ENCODE measurements at places on chromosomes 1 and 21. TPM values are rescaled to one million over a fixed set of nuclear protein-coding genes. Genes with fewer than 3 reads are reported as not detected.
A peak's percentile ranks its signal among the peaks of the same experiment; 100 is the strongest.

DNA sequence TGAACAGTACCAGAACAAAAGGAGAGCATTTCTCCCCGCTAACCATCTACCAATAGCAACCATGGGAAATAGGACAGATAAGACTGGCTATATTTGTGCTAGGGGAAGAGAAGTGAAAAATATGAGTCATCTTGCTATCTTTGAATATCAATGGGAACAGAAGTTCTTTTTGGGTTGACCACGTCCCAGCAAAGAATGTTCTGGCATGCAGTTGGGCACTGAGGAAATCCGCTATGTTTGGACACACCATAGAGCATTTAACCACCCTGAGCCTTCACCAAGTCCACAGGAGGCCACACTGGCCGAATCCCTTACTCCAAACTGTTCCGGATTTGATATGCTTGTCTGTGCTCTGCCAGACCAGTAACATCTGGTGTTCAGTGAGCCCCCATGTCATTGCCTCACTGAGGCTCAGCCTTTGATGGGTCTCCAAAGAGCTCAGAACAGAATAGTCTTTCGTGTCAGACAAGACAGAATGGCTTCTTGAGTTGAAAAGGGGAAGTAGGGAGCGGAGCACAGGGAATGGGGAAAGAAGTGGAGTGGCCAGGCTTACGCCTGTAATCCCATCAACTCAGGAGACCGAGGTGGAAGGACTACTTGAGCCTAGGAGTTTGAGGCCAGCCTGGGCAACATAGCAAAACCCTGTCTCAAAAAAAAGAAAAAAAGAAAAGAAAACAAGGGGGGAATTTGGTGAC is 81.4 kb downstream of the SMYD2 start:
- no peak overlapping the region for H3K27ac ChIP-seq
- H3K27me3 ChIP-seq, result no peaks in the 10 kb centered on the region
- H3K4me1 ChIP-seq, result no peaks in the 10 kb centered on the region
- no peaks in the 10 kb centered on the region for H3K36me3 ChIP-seq
- DNase-seq, result no peak

GRCh38 chr1:155051777-155052398 is 772 bp downstream of the ADAM15 start:
- H3K27me3 ChIP-seq, result no peaks in the 10 kb centered on the region
- peak overlapping the region; percentile 52 for H3K4me3 ChIP-seq
- H3K36me3 ChIP-seq, result no peaks in the 10 kb centered on the region
- DNase-seq, result peak; percentile 73
- H3K27ac ChIP-seq, result peak overlapping the region; percentile 61

Gene ALG14
- 3.2 TPM for total RNA-seq

Gene DNASE2B
- total RNA-seq, result not detected

Gene KRTAP24-1
- not detected for total RNA-seq

DNA sequence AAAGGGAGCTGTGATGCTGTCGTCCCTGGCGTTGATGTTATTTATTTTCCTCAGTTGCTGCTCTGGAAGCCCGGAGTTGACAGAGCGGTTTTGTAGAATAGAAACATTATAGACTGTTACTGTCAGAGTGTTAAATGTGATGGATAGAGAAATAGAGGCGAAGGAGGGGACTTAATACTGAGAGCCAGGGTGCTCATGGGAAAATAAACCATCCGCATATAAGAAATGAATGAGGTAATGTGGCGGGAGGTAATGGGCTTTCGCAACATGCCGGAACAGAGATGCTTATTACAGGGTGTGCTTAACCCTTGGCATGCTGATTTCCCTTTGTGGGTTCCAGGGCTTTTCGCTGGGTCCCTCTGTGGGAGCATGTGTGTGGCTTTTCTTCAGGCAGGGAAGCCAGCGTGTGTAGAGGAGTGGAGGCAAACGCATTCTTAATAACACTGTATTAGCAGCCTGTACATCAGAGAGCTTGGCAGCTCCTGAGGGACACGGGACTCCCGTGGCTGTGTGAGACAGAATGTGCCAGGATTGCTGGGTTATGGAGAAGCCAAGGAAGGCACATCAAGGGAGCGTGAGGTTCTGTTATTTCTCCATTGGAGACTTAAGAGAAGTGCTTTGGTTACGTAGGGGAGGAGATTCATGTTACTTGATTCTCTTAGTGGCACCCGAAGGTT is 141.0 kb downstream of the PBX1 start:
- H3K4me1 ChIP-seq, result no peaks in the 10 kb centered on the region
- H3K27me3 ChIP-seq, result no peaks in the 10 kb centered on the region
- no peaks in the 10 kb centered on the region for H3K36me3 ChIP-seq
- no peak overlapping the region for H3K27ac ChIP-seq

DNA sequence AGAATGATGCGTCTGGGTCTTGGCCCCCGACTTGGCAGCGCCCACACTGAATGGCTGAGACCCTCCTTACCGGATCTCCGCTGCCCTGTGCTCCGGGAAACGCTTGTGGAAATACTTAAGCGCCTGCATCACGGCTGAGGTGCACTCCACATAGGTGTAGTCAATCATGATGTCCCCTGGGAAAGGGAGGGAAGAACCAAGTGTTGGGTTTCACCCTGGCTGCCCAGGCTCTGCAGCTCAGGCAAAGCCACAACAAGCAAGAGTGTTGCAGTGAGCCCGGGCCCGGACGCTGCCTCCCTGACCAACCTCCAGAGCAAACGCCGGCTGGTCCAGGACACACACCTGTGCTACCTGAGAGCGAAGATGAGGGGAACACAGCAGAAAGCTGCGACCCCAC is 21.5 kb upstream of the SPATC1L start:
- H3K4me3 ChIP-seq, result no peak overlapping the region
- DNase-seq, result no peak
- no peaks in the 10 kb centered on the region for H3K27me3 ChIP-seq

Gene PPM1J
- total RNA-seq, result not detected

Gene PYGO2
- 80.2 TPM for total RNA-seq

DNA sequence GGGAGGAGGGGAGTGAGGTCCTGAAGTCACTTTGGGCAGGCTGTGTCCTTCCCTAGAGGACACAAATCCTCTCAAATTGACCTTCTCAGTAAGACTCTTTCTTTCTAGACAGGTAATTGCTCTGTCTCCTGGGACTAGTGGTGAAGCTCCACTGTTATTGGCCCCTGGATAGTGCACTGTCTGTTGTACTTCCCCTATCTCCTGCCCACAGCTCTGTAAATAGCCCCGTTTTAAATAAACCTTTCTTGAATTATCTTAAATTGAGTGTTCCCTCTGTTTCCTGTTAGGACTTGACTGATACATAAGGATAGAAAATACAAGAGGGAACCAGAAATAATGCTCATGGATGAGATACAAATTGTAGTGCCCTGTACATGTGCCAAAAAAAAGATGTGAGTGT is 229.5 kb upstream of the USP24 start:
- no peak overlapping the region for H3K27ac ChIP-seq
- no peak overlapping the region for H3K4me3 ChIP-seq
- no peaks in the 10 kb centered on the region for H3K27me3 ChIP-seq
- H3K36me3 ChIP-seq, result no peaks in the 10 kb centered on the region
- no peaks in the 10 kb centered on the region for H3K4me1 ChIP-seq

DNA sequence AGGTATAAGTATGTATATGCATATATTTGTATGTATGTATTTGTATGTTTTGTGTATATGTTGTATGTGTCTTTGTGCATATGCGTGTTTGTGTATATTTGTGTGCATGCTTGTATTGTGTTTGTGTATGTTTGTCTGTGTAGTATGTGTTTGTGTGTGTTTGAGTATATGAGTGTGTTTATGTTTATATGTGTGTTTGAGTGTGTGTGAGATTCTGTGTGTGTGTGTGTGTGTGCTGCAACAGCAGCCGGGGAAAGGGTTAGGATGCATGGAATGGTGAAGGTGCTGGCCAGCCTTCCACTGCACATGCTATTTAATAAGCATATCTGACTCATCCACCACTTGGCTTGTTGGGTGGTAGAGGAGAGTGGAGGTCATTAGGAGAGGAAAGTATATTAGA is 46.6 kb upstream of the RAB4A start:
- no peaks in the 10 kb centered on the region for H3K27me3 ChIP-seq
- H3K4me1 ChIP-seq, result peaks cover 10% of the 10 kb centered on the region
- DNase-seq, result no peak

Gene C1QB
- total RNA-seq, result 2.9 TPM

DNA sequence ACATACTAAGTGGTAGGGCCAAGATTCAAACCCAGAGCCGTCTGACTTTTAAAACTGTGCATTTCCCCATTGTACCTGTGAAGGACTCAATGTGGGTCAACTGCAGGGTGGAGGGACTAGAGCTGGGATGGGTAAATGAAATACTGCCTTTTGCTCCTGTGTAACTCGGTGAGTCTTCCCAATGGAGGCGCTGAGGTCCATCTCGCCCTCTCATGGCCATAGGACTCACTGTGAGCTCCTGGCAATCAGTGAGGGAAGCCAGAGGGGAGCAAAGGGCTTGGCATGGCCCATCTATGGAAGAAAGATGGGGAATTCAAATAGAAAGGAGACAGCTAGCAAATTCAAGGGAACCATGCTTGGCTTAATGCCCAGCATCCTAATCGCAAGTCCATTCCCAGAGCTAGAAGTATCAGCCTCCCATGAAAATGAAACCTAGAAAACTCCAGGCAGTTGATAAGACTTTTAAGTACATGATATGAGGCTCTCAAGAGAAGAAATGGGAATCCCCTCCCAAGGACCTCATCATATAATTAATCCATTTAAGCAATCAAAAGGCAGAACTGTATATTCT is 25.4 kb upstream of the CGN start:
- no peaks in the 10 kb centered on the region for H3K27me3 ChIP-seq
- H3K27ac ChIP-seq, result no peak overlapping the region
- H3K4me3 ChIP-seq, result no peak overlapping the region
- no peaks in the 10 kb centered on the region for H3K36me3 ChIP-seq

Gene PALMD
- total RNA-seq, result not detected

DNA sequence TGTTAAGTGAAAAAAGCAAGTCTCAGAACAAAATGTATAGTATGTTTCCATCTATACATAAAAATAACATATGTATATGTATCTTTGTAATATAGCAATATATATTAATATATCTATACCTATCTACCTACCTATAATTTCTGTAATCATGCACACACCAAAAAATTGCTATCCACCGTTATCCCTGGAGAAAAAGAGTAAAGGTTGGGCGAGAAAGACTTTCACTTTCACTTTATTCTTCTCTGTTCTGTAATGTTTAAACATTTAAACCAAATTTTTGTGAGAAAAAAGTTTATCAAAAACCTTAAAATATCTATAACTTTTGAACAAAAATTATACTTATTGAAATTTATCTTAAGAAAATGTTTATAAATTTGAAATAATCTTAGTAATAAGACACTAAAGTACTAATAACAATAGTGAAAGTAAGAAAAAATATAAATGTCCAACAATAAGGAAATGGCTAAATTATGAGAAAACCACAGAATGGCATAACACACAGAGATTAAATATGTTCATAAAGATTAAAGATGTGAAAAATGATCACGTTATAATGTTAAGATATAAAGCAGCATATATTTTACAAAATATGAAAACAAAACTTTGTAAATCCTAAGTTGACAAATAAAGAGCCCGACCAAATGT is 74.0 kb upstream of the LRRC53 start:
- no peaks in the 10 kb centered on the region for H3K4me1 ChIP-seq
- H3K27ac ChIP-seq, result no peak overlapping the region
- H3K27me3 ChIP-seq, result no peaks in the 10 kb centered on the region
- H3K36me3 ChIP-seq, result no peaks in the 10 kb centered on the region
- DNase-seq, result no peak

Gene TBX15
- total RNA-seq, result not detected

GRCh38 chr1:48741380-48741779 is 35.3 kb downstream of the BEND5 start:
- DNase-seq, result no peak
- H3K4me3 ChIP-seq, result no peak overlapping the region
- no peaks in the 10 kb centered on the region for H3K36me3 ChIP-seq
- no peaks in the 10 kb centered on the region for H3K4me1 ChIP-seq

- H3K4me1 ChIP-seq, result no peaks in the 10 kb centered on the region
- H3K36me3 ChIP-seq, result no peaks in the 10 kb centered on the region
- H3K27me3 ChIP-seq, result no peaks in the 10 kb centered on the region
- no peak overlapping the region for H3K27ac ChIP-seq
- no peak for DNase-seq
- no peak overlapping the region for H3K4me3 ChIP-seq
Observed at GRCh38 chr1:55741516-55741915, 526.4 kb upstream of the USP24 start.
